CD4-positive, CD25-positive, alpha-beta regulatory T cell (primary cell): ENCODE measurements at places on chromosomes 16 and 17.

DNA sequence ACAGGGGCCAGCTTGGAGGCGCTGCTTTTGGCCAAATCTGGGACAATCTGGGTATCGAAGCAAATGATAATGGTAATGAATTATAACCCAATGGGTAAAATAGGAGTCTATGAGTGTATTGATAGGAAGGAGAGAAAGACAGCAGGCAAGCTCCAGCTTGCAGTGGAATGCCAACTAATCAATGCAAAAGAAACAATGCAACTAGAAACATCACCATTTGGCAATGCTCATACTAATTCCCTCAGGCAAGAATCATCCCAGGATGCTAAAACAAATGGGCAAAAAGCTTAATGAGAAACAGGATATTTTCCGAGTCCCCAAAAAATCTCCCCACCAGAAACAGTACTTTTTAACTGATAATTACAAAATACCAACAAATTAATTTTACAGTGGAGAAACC lies 64.7 kb downstream of the ADCY9 start:
- no peak for DNase-seq

DNA sequence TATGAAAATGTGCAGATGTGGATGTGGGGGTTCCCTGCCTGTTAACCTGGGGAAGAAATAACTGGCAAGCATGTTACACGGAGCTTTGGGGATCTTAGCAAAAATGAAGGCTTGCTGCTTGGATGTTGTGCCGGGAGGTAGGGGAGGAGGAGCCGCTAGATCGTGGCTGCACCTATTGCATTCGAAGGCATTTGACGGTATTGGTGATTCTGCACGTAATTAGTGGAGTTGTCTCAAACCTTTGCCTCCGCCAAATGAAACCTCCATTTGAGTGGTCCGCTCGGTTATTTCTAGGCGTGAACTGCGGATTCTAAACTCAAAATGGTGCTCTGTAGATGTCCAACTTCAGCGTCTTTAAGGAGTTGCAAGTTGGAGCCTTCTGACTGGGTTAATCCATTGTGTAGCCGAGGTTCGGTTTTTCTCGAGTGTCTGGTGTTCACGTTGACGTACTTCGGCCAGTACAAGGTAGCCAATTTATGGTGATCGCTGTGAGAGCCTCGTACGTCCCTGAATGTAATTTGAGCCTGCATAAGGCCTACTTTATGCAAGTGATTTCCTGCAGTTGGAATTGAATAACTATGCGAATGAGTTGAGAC lies 1.5 kb downstream of the TNRC6C start:
- peak; percentile 41 for DNase-seq

- no peak for DNase-seq
These were observed 18.8 kb downstream of the NUBP1 start for GRCh38 chr16:10762336-10763016.

GRCh38 chr16:56950455-56950854 lies 11.3 kb upstream of the CETP start:
- no peak for DNase-seq

DNA sequence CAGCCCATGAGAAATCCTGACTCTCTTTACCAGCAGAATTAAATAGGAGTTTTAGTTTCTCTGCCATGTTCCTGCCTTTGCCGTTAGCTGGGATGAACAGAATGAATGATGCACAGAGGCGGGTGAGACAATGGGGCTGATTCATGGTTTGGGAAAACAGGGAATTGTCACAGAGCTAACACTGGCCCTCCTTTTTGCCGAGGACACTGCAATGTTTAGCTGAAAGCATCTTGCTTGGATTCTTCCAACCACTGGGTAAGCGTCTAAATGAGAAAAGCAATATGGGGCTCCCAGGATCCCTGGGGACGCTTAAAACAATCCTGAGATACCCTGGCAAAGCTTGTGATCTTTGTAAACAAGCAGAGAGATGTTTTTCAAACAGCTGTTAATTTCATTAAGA lies 12.8 kb upstream of the PAFAH1B1 start:
- no peak for DNase-seq

DNA sequence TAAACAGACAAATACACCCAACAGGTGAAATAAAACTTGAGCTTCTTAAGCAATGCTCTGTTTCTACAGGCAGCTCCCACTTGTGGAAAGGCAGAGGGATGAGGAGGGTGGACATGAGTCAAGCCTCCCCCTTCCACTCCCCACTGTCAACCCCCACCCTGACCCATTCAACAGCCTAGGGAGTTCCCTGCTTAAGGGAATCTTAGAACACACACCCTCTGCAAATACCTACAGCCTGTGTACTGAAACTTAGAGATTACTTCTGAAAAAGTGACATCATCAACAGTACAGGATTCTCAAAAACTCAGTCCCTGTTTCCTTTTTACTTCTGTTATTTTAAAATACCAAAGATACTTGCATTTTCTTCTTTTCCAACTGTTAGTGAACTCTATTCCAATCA lies 345.4 kb downstream of the SOX9 start:
- no peak for DNase-seq

DNA sequence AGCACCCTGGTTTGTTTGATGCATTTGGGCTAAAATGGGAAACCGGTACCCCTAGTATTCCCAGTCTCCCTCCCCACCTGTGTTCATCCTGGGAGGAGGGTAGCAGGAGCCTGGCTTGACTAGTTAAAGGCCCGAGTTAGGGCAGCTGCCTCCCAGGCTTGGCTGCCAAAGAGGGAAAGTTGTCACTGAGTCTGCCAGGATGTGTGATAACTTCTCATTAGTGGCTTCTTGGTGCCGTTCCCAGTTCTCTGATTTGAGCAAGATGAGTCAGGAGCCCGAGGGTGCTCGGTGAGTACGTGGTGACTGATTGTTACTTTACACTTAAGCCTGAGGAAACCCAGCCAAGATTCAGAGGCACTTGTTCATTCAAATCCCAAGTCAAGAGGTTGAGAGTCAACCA lies 2.5 kb downstream of the KRT32 start:
- DNase-seq, result no peak

GRCh38 chr16:2969545-2970521 lies 685 bp downstream of the PAQR4 start:
- peak; percentile 86 for DNase-seq

GRCh38 chr16:84737192-84738011 lies 37.6 kb downstream of the USP10 start:
- DNase-seq, result no peak

GRCh38 chr16:46649588-46650253 lies 28.5 kb upstream of the SHCBP1 start:
- DNase-seq, result no peak

DNA sequence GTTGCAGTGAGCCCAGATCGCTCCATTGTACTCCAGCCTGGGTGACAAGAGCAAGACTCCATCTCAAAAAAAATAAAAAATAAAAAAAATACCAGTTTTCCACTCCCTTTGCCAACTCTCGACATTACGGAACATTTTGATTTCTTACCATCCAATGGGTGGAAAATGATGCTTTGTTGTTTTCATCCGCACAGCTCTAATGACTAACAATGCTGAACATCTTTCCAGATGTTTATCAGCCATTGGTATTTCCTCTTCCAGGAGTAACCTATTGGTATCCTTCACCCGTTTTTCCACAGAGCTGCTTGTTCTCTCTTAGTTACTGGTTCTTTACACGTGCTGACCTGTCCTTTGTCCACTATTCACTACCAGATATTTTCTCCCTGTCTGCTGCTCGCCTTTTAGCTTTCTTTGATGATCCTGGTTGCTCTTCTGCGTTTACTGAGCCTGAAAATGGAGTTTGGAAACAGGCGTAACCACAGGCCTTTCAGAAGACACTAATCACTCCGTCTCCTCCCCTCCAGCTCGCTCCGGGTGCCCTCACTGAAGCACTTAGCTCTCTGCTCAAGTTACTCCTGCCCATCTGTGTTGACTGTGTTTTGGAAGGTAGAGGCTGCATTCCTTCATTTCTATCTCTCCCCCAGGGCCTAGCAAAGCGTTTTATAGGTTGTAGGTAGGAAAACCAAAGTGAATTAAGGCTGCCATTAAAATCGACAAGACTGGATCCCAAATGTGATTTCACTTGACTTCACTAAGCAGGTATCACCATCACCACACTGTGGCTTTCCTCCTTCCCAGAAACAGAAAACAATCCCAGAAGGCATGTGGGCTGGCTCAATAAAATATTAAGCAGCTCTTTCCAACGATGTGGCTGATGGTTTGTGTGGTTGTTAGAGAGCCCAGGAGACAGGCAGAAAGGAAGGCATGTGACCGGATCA lies 8.9 kb downstream of the SHPK start:
- no peak for DNase-seq

DNA sequence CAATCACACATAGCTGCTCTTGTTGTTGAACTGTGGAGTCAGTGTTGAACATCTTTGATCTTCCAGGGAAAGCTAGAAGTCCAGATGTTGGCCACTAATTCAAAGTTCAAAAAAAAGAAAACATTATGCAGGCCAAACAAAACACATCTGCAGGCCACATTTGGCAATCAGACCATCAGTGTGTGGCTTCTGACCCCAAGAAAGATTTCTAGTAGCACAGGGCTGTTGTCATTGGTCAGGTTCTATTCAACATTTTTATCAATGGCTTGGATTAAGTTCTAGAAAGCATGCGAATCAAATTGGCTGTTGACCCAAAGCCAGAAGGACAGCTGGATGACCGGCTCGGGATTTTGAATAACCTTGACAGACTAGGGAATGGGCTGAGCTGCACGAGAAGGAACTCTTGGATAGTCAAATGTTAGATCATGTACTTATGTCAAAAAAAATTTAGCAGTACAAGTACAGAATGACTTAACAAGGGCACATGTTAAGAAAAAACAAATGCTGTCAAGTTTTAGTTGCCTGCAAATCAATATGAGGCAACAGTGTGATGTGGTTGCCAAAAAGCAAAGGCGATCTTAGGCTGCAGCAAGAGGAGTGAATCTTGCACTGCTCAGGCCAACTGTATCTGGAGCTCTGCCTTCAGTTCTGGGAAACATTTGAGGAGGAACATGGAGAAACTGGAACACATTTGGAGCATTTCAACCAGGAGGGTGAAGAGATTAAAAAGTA lies 187.6 kb downstream of the RGS9 start:
- no peak for DNase-seq

DNA sequence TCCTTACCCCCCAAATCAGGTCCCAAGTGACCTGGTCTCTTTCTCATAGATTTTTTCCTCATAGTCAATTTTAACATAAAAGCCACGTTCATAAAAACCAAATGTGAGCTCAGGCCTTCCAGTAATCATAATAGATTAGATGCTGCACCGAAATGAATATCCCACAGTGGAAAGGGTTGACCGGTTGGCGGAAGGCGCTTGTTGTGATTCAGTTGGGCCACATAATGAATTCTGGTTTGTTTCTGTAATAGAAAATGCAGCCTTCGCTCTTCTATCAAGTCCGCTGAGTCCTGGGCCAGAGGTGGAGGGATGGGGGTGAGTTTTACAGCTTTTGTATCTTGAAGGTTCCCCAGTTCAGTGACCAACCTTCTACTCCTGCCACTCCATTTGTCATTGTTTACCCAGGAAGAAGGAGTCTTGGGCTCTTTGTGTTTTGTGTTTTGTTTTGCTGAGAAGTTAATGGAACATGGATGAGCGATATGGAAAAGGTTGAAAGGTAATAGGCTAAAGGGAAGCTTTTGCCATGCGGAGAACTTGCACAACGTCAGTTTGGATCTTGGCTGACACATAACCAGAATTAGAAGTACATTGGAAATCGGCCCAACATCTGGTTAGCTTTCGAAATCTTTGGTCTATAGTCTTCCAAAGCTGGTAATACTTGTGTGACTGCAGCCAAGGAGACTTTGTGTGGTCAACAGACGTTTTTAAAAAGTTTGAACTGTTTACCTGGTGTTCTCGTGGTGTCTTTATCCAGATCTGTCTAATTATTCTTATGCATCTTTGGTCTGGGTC lies 89.5 kb downstream of the CLEC16A start:
- no peak for DNase-seq

GRCh38 chr16:68399456-68399855 lies 48.9 kb downstream of the SMPD3 start:
- DNase-seq, result no peak

DNA sequence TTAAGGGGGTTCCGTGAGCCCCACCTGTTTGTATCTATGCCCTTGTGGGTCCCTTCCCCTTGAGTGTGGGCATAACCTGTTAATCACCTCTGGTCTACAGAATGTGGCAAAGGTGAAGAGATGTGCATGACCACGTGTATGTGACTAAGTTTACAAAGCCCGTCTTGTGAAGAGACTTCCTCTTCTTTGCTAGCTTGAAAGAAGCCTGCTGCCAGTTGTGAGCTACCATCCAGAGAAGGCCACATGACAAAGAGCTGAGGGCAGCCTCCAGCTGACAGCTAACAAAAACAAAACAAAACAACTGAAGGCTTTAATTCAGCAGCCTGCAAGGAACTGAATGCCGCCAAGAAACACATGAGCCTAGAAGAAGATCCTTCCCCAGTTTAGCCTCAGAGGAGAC lies 112.0 kb downstream of the AXIN2 start:
- DNase-seq, result no peak

- peak; percentile 74 for DNase-seq
These were observed at the start of gene RAD51D for GRCh38 chr17:35119370-35120165. Gene RAD51D (minus strand): TSS chr17:35119860. CDS start chr17:35119613, 247 bp downstream.

- DNase-seq, result no peak
These were observed 1.0 kb downstream of the ORAI3 start for GRCh38 chr16:30949650-30950515.

- no peak for DNase-seq
These were observed 33.5 kb downstream of the XYLT1 start for GRCh38 chr16:17437127-17437720.

DNA sequence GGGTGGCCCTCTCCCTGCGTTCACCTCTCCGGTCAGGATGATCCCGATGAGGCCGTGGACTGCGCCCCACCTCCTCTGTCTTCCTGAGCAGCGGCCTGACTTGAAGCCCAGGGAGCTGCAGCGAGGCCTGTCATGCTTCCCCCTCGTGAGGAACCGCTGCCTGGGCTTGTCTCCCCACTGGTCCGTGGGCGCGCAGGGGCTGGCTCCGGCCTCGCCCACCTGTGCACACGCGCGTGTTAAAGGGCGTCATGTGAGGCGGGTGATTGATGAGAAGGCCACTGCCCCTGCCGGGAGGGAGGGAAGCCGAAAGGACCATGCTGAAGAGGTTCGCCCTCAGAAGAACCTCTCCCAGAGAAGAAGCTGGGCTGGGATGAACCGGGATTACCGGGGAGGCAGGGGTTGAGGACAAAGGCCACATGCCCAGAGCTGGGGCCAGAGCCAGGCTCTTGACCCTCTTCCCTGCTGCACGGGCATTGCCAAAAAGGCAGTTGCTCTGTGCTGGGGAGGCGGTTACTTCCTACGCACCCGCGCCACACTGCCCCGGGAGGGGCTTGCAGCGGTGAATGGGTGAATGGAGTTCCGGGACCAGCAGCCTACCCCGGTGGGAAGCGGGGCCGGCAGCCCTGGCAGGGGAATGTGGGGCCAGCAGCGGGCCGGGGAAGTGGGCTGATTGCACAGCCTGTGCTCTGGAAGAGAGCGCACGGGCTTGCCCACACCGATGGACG lies 85.9 kb upstream of the GSE1 start:
- DNase-seq, result no peak

DNA sequence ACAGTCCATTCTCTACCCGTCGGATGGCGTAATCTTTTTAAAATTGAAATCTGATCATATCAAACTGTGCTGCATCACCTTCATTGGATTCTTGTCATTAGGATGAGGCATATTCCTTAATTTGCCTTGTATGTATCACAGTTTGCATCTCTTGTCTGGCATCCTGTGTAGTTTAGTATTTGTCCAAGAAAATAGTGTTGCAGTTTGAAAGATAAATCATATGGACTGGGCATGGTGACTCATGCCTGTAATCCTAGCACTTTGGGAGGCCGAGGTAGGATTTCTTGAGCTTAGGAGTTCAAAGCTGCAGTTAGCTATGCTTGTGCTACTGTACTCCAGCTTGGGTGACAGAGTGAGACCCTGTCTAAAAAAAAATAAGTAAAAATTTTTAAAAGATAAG lies 5.8 kb upstream of the RSL1D1 start:
- DNase-seq, result no peak

- no peak for DNase-seq
These were observed 7.1 kb upstream of the TMC5 start for GRCh38 chr16:19410435-19411171.

GRCh38 chr17:51580869-51581268 lies 320.5 kb downstream of the UTP18 start:
- DNase-seq, result no peak
